ENCODE measurements at places on chromosomes 13 and 19.
A peak's percentile ranks its signal among the peaks of the same experiment; 100 is the strongest.

GRCh38 chr13:42996584-42996983 lies 4.5 kb upstream of the EPSTI1 start:
- no peak for DNase-seq

- no peak for DNase-seq
These were observed 68.1 kb downstream of the SIPA1L3 start for GRCh38 chr19:37975071-37975470.

DNA sequence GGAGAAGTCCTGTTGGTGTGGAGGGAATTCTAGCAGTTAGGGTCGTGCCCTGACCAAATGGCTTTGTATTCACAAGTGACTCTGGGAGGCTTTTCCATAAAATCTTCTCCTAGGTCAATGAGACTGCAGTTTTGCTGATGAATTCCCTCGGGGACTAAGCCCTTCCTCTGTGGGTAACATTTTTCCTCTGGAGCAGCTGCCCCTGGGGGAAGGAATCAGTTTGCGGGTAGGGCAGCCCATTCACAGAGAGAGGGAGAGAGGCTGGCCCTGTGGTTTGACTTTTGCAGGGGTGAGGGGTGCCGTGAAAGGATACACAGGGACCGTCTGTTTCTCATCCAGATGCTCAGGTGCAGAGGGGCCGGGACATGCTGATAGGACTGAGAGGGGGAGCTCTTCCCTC lies 67.3 kb downstream of the ERICH6B start:
- peak; percentile 23 for DNase-seq

DNA sequence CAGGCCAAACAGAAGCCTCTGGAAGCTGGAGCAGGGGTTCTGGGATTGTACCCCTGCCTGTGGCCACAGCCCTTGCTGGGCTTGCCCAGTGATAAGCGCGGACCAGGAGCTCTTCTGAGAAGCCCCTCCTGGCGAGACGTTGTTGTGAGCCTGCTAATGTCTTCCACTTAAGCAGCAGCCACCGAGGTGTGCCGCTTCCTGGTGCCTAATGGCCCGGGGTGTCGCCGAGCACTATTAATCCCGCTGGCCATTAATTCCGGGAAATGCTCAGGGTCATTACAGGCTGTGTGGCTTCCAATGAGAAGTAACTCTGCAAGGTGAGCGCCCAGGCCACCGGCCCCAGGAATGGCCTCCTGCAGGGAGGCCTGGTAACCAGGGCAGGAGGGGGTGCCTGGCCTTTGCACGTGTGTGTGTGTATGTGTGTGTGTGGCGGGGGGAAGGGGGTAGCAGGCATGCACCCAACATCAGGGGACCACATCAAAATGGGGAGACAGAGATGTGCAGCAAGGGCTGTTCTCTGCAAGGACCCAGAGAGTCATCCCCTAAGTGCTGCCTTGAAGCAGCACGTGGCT lies 175.0 kb downstream of the URI1 start:
- DNase-seq: peak; percentile 38

DNA sequence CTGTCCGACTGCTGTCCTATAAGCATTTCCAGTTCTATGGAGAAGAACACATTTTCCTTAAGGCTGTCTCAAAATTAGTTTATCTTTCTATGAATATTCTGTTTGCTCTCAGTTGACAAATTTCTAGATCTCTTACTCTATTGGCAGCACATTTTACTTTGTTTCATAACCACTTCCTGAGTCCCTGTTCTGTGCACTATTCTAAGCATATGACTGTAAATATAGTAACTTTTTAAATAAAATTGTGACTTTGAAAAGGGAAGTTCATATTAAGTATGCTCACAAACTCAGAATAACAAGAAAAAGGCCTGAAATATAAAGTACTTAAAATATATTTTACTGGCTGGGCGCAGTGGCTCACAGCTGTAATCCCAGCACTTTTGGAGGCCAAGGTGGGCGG lies 56.5 kb upstream of the HTR2A start:
- no peak for DNase-seq

DNA sequence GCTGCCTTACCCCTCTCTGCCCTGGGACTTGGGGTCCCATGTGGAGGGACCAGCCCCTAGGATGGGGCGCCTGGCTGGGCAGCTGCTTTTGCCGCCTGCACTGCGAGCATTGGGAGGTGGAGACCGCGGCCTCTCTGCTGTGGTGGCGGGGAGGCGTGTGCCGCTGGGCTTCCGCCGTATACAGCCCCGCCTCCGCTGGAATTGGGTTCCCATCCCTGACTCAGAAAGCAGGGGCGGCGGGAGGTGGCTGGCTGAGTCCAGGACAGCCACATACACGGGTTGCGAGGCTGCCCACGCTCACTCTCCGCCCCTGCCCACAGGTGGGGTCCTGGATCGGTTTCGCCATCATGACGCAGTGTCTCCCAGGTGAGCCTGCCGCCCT lies 6.6 kb downstream of the NDUFB7 start:
- no peak for DNase-seq

GRCh38 chr19:12720851-12721655 lies 2.7 kb downstream of the TNPO2 start:
- DNase-seq: peak; percentile 27

DNA sequence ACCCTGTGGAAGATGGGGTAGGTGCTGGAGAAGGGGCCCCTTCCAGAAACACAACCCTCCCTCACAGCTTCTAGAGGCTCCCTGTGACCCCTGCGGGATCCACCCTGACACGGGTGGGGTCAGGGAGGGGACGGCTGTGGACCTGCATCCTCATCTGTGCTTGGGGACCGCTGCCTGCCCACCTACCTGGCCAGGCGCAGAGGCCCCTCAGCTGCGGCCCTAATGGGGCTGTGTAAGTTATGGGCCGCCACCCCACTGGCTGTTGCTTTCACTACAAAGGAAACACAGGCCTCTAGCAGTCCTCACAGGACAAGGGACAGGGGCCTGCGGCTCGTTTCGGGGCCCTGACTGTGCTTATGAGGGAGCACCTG lies 7.0 kb upstream of the CTXN1 start:
- DNase-seq: no peak

DNA sequence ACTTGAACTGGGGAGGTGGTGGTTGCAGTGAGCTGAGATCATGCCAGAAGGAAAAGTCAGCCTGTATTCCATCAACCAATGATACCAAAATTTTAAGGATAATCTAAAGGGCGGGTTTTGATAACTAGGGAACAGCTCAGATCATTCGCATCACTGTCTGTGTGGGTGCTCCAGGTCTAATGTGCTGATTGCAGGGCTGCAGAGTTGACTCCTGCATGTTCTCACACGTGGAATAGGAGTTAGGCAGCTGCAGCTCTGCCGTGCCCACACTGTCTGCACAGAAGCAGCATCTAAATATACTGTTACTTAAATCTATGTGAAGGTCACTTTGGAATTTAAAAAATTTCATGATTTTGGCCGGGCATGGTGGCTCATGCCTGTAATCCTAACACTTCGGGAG lies 4.3 kb upstream of the PARP4 start:
- DNase-seq: no peak

GRCh38 chr19:6062961-6063575 lies 47.2 kb downstream of the RFX2 start:
- no peak for DNase-seq

DNA sequence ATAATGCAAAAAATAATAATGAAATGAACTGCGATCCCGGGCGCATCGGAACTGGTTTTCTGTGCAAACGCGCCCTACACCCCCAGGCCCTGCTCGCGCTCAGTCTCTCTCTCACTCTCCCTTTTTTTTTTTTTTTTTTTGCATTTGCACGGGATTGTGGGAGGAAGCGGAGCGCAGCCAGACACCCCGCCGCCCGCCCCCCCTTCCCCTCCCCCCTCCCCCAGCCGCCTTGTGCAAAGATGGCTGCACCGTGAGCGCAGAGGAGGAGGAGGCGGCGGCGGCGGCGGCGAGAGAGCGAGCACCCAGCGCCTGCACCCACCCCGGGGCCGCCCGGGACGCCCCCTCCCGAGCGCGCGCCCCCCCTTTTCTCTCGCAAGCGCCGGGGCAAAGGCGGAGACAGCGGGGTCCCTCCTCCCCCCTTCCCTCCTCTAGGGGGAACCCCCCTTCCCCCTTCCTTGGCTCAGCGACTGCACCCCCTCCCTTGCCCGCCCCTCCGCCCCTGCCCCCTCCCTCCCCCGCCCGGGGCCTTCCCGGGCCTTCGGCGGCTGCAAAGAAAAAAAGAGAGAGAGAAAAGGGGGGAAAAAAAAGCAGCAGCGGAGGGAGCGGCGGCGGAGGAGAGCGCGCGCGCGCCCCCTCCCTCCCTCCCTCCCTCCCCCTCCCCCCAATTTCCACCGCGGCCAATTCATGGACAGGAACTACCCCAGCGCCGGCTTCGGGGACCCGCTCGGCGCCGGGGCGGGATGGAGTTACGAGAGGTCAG lies at the start of gene PRR12:
Gene PRR12, plus strand, starts transcription at position 212 of the 760 bp plus-strand sequence. Its CDS starts 473 bp downstream, at position 685.
- peak; percentile 79 for DNase-seq

DNA sequence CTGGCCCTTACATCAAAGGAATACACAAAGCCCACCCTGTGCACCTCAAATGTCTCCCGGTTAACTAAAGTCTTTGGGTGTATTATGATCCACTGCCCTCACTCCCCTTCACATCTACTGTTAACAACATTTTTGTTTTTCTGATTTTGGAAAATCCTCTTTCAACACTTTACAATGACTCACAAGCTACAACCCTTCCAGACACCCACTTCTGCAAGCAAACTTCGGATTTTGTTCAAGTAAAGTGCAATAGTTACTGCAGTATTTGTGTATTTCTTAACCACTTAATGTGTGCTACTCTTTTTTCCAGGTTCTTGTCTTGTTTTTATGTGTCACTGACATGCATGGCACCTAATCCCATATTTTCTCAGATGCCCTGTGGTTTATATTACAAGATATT lies 101.1 kb downstream of the EDNRB start:
- no peak for DNase-seq

- DNase-seq: no peak
These were observed 5.4 kb downstream of the GATAD2A start for GRCh38 chr19:19410553-19411550.

DNA sequence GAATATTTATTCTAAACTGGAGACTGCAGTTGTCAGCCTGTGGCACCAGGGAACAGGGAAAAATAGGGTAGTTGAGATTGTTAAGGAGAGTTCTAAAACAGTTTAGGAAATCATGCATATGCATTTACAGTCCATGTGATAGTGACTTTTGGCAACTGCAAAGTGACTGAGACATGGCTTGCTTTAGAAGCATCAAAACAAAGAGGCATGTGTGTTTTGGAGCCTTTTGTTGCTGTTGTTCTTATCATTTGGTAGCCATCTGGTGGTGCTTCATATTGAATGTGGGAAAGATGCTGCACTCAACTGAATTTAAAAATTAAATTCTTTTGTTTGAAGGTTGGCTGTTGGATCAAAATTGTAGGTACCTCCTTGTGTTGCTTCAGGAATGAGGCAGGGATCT lies 10.2 kb upstream of the EBPL start:
- DNase-seq: no peak

- DNase-seq: no peak
These were observed 918.8 kb downstream of the SLITRK1 start for GRCh38 chr13:82963226-82964099.

DNA sequence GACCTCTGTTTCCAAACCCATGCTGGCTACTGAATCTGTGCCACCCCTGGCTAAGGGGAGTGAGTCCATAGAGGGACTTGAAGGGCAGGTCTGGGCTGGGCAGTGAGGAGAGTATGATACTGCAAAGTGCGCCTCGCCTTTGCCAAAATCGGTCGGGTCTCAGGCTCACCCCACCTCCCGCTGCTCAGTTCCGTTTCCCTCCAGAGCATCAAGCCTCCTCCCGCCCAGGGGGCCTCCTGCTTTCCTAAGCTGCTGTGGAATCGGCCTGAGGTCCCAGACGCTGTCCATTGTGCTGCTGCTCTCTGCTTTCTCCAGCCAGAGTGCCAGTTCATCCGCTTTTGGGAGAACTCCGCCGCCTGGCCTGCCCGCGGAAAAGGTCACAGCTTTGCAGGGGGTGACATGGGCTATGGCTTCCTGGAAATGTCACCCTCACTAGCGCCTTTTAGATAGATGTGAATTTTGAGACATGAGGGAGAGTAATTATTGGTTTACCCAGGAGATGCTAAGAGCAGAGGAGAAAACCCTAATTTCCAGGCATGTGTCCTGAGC lies 1418.4 kb downstream of the UQCRFS1 start:
- peak; percentile 71 for DNase-seq

- DNase-seq: peak; percentile 93
These were observed 20.7 kb upstream of the HMGB1 start for GRCh38 chr13:30486230-30487074.

DNA sequence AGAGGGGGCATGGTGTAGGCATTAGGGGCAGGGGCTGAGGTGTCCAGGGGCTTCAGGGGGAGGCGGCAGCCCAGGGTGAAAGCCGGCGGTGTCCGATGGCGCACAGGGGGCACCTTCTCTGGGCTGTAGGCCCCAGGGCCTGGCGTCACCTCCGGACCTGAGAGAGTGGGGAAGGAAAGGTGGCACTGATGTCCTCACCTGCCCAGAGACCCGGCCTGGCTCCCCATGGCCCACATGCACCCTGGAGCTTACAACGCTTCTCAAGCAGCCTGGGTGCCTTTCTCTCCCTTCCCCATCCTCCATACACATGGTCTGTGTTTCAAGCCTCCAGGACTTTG lies 3.3 kb upstream of the SHC2 start:
- DNase-seq: no peak

- no peak for DNase-seq
These were observed 60.7 kb downstream of the DOCK9 start for GRCh38 chr13:98917116-98917515.

DNA sequence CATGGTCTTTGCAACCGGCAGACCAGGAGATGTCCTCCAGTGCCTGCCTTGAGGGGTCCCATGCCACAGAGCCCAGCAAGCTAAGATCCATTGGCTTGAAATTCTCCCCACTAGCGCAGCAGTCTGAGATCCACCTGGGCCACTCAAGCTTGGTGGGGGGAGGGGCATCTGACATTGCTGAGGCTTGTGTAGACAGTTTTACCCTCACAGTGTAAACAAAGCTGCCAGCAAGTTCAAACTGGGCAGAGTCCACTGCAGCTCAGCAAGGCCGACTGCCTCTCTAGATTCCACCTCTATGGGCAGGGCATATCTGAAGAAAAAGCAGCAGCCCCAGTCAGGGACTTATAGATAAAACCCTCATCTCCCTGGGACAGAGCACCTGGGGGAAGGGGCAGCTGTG lies 32.0 kb upstream of the ITM2B start:
- DNase-seq: no peak

GRCh38 chr13:98315902-98316301 lies 138.8 kb upstream of the RNF113B start:
- no peak for DNase-seq

- no peak for DNase-seq
These were observed 682.7 kb upstream of the ARGLU1 start for GRCh38 chr13:107250628-107251027.

DNA sequence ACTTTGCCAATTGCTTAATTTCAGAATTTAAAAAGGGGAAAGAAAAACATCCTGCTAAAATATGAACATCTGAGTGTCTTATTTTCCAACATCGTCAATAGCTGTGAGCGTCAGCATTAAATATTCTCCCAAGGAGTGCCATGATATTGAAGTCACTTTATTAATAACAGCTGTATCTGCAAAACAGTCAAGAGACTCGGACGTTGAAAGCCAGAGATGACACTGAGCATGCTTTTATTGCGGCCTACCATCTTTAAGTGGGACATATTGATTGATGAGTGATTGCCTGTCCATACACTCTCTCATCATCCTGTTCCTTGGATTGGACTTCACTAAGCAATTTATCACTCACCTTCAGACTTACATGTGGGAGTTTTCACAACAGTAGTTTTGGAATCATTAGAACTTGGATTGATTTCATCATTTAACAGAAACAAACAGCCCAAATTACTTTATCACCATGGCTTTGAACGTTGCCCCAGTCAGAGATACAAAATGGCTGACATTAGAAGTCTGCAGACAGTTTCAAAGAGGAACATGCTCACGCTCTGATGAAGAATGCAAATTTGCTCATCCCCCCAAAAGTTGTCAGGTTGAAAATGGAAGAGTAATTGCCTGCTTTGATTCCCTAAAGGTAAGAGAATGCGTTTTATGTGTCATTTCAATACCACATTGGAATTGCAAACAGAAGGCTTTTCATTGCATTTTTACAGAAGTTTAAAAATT lies 53.8 kb downstream of the MBNL2 start:
- no peak for DNase-seq
